IPS DF 19.7 (cell line): ENCODE measurements at places on chromosomes 2 and 18.

DNA sequence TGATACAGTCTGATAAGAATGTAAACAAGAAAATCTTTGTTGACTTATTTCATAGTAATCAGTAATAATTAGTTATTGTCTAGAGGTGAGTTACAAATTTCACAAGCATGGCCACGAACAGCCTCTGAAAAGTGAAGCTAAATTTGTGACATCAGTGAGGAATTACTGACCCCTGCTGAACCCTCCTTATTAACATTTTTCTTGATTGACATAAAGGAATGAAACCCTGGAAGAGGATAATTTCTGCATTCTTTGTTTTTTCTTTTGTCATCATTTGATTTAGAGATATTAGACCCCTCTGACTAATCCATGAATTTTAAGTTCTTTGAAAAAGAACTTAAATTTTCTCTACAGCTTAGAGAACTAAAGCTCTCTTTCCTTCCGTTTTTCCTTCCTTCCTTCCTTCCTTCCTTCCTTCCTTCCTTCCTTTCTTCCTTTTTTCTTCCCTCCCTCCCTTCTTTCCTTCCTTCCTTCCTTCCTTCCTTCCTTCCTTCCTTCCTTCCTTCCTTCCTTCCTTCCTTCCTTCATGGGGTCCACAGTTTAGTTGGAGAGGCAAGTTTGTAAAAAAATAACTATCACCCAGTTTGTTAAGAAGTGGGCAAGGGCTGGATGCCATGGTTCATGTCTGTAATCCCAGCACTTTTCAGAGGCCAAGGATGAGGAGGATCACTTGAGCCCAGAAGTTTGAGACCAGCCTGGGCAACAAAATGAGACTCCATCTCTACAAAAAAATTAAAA lies 387.0 kb downstream of the MTX2 start:
- DNase-seq = no peak

DNA sequence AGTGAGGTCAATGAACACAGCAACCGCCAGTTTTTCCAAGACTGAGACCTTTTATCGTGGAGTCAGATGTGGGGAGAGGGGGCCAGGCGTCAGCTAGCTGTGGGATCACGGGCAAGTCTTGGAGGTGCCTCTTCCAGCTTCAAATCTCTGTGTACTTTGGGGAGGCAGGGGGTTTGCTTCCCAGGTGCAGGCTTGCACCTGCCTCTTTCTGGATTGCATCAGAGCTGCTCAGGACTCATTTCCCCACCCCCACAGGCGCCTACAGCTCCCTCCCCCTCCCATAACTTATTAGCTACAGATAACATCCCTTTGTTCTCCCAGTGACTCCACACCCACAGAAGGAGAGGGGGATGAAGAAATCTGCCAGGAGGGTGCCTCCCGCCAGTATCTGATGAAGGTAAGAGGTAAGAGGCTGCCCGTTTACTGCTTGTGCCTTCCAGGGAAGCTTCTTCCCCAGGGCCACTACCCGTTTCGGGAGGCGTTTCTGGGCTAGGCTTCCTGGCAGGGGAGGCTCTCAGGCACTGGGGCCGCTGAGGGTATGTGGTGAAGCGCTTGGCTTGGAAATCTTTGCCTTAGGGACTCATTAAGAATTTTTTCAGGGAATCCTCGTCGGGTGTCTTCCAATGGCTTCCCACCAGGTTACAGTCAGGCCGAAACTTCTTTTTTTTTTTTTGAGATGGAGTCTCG lies 18.8 kb upstream of the MRPL33 start:
- DNase-seq = no peak

DNA sequence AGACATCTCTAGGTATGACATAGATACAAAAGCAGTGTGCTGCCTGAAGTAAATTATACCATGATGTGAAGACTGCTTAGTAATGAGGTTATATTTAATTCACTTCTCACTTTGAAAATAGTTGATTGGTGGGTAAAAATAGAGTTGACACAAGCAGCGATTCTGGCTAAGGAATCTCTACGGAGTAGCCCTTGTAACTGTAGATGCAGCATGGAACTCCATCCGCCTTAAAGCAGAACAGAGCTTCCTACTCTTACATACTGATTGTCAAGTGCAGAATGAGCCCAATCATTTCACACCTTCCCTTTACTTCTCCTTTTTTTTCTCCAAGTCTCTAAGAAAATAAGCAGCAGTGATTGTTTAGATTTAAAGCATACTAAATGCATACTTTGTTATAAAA lies 1594.6 kb upstream of the SLC39A10 start:
- DNase-seq = no peak

DNA sequence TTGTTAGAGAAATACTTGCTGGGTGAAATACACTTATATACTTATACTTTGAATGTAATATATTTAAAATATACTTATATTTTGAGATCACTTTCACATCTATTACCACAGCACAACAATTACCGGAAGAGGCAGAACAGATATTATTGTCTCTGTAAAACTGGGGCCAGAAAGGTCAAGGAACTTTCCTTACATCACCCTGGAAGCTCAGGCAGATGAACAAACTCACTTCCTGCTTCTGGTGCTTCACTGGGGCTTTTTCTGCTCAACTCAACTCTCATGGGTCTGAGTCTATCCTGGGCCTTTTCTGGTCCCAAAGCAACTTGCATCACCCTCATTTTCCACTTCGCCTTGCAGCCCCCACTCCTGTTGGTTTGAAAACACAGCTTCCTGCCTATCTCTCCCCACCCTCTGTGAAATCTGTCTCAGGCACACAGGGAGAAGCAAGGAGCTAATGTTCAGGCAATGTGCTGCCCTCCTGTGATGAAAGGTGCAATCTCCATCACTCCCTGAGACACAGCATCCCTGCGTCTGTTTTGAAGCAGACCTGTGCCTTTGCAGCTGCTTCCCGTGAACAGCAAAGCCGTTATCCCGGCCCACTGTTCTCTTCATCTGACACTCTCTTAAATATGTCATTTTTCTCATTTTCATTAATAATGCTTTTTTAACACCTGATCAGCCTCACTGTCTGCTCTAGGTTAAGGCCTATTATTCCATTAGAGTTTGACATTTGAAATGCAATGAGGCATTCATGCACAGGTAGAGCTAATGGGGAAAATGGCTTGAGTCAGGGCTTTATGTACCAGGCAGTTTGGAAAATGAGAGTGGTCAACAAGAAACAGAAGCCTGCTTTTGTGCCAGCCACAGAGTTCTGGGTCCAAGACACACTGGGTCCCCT lies 251.9 kb upstream of the CHAC2 start:
- peak; percentile 30 for DNase-seq

DNA sequence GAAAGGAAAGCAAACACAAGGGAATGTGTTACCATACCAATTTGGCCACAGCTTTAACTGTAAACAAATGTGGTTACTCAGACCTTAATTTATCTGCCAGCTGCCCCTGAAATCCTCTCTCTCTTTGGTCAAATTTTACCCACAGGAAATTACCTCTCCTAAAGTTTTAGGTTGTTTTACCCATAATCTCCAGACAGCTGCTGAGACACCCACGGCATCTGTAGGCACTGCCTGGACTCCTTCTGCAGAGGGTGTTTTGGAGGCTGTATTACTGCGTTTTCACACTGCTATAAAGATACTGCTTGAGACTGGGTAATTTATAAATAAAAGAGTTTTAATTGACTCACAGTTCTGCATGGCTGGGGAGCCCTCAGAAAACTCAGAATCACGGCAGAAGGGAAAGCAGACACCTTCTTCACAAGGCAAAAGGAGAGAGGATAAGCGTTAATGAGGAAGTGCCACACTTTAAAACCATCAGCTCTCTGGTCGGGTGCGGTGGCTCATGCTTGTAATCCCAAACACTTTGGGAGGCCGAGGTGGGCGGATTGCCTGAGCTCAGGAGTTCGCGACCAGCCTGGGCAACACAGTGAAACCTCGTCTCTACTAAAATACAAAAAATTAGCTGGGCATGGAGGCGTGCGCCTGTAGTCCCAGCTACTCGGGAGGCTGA lies 677.5 kb upstream of the FSHR start:
- no peak for DNase-seq

- no peak for DNase-seq
Measured at GRCh38 chr2:15971351-15971750, 31.0 kb downstream of the MYCN start.

DNA sequence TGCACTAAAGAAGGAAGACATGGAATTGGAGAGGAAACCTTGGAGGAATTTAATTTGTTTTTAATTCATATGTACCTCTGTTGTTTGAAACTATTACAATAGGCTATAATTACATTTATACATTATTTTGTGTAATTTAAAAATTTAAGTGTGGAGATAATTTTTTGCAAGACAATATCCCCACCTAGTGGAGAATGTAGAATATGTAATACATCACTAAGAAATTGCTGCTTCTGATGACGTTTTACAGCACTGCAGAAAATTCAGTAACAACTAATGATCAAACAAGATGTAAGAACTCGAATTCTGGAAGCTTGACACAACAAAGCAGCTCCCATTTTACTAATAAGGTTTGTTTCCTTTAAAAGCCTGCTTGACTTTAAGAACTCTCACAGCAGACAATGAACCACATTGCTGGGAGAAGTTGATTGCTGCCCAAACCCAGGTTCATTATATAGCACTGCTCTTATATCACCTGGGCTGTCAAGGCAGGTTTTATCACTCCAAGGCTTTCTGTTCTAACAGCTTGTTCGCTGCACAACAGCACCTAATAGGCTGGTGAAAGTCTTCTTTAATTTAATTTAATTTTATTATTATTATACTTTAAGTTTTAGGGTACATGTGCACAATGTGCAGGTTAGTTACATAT lies 53.4 kb downstream of the THADA start:
- DNase-seq = no peak

GRCh38 chr2:182854375-182855105 lies 11.9 kb downstream of the FRZB start:
- no peak for DNase-seq

GRCh38 chr2:152657043-152657442 lies 60.2 kb downstream of the PRPF40A start:
- no peak for DNase-seq

- no peak for DNase-seq
Measured at GRCh38 chr18:62605685-62606084, 82.9 kb downstream of the ZCCHC2 start.

GRCh38 chr2:158772306-158773078 lies 22.6 kb upstream of the DAPL1 start:
- no peak for DNase-seq

DNA sequence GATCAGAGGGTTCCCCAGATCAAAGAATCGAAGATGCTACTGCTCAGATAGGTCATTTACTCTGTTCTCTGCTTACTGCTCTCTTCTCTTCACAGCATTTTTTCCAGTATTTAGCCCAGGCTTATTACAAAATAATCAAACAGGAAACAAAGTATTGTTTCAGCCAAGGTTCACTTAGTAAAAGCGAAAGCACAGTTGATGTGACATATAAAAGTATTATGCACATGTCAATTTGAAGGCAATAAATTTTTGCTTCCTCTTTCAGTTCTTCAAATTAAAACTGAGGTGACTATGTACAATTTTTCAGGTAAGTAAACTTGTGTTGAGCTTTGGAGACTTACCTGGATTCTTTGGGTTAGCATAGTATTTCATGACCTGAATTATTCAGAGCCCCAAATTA lies 262.8 kb upstream of the CHST9 start:
- no peak for DNase-seq

- no peak for DNase-seq
Measured at GRCh38 chr2:203366639-203367466, 38.7 kb downstream of the ABI2 start.

- no peak for DNase-seq
Measured at GRCh38 chr2:217365656-217366055, 505.8 kb upstream of the TNP1 start.

DNA sequence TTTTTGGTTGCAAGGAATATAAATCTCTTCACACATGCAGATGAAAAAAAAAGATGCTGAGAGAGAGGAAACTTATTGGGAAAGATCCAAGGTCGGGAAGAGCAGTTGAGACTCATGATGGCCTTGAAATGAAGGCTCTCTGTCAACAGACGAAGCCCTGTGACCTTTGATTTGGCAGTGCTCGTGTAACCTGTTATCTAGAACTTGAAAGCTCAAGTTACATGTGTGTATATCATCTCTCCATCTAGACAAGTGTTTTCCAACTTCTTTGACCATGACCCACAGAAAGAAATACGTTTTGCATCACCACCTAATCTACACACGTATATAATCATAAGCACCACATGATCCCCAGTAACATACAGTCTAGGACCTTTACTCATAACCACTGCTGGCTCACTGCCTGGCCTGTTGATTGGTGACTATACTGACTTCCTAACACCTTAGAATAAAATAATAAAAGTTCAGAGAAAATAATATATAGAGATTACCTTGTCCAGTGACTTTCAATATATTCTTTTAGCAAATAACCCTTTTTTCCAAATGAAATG lies 319.0 kb upstream of the PKDCC start:
- no peak for DNase-seq

- DNase-seq = no peak
Measured at GRCh38 chr2:237483018-237483731, 3.9 kb upstream of the MLPH start.

GRCh38 chr18:62558015-62558663 lies 35.3 kb downstream of the ZCCHC2 start:
- DNase-seq = no peak

DNA sequence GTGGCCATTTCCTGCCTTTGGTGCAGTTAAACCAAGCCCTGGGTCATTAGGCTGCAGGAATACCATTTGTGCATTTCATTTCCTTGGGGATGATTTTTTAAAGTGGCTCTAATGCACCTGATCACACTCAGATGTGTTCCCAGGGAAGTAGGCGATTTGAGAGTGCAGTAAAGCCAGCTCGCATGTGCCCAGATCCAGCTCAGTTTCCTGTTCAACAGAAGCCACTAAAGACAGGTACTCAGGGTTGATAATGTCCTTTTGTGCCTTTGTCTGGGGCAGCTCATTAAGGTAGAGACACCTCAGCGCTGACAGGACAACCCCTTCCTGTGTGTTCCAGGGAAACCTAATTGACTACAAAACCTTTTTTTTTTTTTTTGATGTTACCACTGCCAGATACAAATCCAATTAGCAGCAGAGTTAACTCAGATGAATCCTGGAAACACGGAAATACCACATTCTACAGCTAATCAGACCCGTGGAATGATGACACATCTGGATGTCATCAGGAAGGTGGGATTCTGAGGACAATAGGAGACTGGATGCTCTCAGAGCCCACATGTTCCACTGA lies 15.2 kb upstream of the CHRNA1 start:
- DNase-seq = no peak

- no peak for DNase-seq
Measured at GRCh38 chr2:55111230-55111569, 60.9 kb upstream of the RTN4 start.

GRCh38 chr2:176129813-176130146 lies 275 bp downstream of the HOXD8 start:
- DNase-seq = no peak

- no peak for DNase-seq
Measured at GRCh38 chr2:193240752-193241151, 1046.0 kb upstream of the TMEFF2 start.

GRCh38 chr2:144470816-144471215 lies 49.1 kb downstream of the ZEB2 start:
- no peak for DNase-seq

- DNase-seq = no peak
Measured at GRCh38 chr2:77831060-77831459, 308.9 kb upstream of the LRRTM4 start.

GRCh38 chr2:3387644-3388411 lies 8.3 kb downstream of the TRAPPC12 start:
- no peak for DNase-seq
